ENCODE measurements at places on chromosomes 7 and 10.

DNA sequence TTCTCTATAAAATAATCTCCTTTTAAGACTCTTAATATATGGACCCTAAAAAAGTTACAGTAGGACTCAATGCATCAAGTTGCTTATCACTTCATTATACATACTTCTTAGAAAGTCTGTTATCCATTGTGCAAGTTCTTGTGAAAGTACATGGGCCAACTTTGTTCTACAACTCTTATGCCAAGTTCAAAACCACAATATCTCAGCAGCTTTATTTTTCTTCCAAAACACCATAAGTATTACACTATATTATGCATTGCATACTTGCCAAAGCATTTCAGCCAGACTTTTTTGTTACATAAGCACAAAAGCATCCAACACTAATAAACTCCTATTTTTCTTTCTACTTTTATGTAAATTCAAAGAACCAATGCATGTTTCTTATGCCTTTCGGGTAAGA, 94.4 kb downstream of the AHR start:
- DNase-seq: no peak

GRCh38 chr7:66099551-66100407, 14.9 kb upstream of the CRCP start:
- peak; percentile 83 for DNase-seq

DNA sequence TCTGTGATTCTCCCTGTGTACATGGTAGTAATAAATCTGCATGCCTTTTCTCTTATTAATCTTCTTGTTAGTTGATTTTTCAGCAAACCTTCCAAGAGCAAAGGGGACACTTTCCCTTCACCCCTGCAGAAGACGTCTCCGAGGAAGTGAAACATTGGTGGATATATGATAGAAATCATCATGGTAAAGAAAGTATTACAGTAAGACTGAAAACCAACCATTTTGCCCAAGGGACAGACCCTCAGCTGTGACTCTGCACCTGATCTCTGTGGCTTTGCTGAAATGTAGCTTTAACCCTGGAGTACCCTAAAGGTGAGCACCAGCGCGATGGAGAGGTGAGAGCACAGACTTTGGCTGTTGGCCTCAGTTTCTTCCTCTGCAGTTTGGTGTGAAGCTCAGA, 32.8 kb upstream of the MYO3A start:
- DNase-seq: no peak

- no peak for DNase-seq
Observed at GRCh38 chr10:89531359-89531758, 4.0 kb downstream of the SLC16A12 start.

DNA sequence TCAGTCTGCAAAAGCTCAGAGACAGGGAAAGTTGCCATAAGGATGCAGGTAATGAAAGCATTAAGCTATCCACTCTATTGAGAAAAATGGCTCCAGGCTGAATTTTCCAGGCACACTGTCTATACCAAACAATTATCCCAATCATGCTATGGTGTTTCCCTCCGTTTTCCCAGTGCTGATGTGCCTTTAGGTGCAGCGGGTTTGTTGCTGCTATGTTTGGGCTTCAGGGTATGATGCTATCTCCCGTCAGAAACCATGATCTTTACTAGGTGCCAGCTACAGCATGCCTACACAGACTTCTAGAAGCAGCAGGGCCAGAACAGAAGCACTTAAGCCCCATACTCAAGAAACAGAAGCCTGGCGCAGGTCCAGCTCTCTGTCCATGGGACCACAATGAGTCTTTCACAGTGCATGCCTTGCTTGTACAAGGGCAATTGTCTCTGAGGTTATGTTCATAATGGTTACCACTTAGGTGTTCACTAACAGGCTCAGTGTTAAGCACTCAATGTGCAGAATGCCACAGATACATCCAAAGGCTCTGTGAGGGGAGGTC, 19.4 kb downstream of the STEAP1B start:
- DNase-seq: no peak

- no peak for DNase-seq
Observed at GRCh38 chr10:131427901-131428300, 116.4 kb upstream of the TCERG1L start.

- DNase-seq: no peak
Observed at GRCh38 chr7:27079234-27079975, 16.4 kb downstream of the HOXA1 start.

DNA sequence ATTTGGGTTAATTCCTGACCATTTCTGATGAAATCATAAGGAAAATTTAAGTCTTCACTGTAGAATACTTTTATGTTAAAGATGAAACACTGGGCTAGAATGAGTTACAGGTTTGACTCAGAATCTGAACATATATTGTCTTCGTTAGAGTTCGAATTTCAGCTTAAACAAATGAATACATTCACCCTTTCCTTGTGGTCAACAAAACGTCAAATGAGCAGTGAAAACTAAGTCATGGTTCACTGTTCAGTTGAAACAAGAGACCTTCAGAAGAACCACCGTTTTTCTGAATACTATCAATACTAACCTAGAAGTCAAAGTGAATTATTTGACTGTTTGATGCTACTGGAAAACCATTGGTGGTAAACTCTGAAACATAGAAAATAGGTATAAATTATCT, 235.2 kb upstream of the ZWINT start:
- DNase-seq: no peak

Measured in right hindlimb (tissue), 1 donor.